Left renal cortex interstitium (tissue), 4 donors: ENCODE measurements at places on chromosomes 7 and 10.

GRCh38 chr7:92717993-92718716 lies 118.2 kb downstream of the CDK6 start:
- DNase-seq, result no peak

- DNase-seq, result no peak
These were observed 82.6 kb upstream of the UCN3 start for GRCh38 chr10:5282137-5282536.

- DNase-seq, result no peak
These were observed 225.6 kb downstream of the AHR start for GRCh38 chr7:17523813-17524739.

DNA sequence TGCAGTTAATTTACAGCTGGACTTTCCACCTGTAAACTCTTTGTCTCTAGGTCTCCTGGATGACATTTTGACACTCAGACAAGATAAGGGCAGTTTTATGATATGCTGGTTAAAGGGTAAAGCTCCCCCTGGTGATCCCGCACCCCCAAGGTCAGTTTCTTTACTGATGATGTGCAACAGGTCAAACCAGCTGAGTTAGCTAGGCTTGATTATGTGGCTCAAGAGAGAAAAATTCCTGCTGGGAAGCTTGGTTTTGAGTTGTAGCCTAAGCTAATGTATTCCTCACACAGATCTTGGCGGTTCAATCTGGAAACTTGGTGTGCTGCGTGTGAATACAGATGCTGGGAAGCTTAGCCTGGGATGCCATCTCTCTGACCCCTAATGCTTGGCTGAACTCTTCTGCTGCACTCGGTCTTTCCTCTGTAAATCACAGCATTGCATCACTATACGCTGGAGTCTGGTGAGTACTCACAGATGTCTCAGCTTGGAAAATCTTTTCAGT lies 11.4 kb upstream of the AKR1D1 start:
- DNase-seq, result no peak

GRCh38 chr10:33494694-33495265 lies 160.3 kb upstream of the NRP1 start:
- no peak for DNase-seq

DNA sequence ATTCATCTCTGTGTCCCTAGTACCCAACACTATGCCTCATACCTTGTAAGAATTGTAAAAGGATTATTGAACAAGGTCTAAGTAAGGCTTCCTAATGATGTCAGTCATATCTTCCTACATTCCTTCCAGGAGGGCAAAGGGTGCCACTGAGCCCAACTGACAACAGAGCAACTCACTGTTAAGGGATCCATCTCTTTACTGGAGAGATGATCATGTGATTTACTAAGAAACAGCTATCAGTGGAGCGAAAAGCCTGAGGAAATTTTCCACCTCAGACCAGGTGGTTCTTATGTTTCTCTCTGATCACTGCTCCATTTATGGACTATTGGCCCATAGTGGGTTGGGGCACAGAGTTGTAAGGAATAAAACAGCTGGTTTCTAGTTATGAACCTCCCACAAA lies 38.9 kb upstream of the CNNM1 start:
- DNase-seq, result no peak

DNA sequence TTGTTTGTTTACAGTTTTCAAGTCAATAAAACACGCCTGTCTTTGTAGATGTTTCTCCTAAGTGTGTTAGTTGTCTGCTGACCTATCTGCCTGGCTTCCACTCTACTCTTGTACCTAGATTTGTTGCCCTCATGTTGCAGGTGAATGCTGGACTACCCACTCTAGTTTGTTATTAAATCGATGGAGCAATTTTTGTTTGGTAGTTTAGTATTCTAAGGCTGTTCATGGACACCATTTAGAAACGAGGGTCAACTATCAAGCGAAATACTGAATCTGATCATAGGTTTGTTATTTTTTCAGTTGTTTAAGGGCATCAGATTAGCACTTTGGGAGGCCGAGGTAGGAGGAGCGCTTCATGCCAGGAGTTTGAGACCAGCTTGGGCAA lies 29.1 kb upstream of the MKLN1 start:
- no peak for DNase-seq
